Activated gamma-delta T cell treated with anti-CD3 and anti-CD28 coated beads, Interleukin-2, amount 50 U/mL, for 16 hours (primary cell): ENCODE measurements at places on chromosomes 4 and X.

DNA sequence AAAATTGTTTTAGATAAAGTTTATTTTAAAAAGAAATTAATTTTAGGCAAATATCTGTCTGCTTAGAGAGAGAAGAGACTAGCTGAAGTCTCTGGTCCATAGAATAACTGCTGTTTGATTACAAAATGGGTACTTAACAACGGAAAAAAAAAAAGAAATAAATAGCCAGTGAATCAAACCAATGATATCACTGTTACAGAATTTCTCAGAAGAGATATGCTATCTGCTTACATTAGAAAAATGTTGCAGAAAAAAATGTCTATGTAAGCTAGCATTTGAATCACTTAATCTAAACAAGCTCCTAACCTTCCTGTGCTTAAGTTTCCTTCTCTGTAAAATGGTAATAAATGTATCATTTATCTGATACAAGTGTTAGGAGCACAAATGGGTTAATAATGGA is 189.9 kb downstream of the IL15 start:
- no peak for DNase-seq

DNA sequence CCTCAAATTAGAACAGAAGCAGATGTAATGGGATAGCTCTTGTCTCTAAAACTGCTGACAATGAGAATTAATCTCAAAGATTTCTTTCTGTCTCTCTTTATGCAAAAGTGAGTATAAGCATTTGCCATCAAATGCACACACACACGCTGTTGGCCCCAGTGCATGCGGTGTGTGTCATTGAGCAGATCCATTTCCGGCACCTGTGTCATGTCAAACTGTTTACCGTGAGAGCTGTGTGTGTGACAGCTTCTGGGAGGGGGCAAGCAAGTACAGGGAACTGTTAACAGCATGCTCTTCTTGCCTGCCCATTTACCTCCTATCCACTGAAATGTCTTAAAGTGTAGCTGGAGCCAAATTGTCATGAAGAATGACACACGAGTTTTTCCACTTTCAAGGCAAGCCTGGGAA is 297.9 kb upstream of the FAT4 start:
- no peak for DNase-seq

DNA sequence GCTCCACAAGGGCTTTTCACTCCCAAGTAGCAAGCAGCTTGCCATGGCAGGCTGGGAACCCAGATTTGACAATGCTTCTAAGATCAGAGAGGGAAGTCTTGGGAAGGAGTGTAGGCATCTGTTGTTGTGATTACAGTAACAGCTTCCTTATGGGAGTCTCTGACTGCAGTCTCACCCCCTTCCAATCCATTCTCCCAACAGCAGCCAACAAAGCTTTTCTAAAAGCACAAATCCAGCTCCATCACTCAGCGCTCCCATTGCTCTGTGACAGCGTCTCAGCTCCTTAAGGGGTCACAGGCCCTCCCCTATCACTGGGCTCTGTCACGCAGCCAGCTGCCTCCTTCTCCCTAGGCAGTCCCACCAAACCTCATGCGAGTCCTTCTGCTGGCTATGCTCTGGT is 7.1 kb downstream of the IGFBP7 start:
- DNase-seq: no peak

DNA sequence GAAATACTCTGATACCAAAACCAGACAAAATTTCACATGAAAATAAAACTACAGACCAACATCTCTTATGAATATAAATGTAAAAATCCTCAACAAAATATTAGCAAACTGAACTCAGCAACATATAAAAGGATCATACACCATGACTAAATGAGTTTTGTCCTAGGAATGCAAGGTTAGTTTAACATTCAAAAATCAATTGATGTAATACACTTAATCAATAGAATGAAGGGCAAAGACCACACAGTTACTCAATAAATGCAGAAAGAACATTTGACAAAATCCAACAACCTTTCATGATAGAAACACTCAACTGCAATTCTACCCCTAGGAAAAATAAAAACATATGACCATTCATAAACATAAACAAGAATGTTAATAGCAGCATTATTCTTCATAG is 50.2 kb upstream of the DCTD start:
- no peak for DNase-seq

DNA sequence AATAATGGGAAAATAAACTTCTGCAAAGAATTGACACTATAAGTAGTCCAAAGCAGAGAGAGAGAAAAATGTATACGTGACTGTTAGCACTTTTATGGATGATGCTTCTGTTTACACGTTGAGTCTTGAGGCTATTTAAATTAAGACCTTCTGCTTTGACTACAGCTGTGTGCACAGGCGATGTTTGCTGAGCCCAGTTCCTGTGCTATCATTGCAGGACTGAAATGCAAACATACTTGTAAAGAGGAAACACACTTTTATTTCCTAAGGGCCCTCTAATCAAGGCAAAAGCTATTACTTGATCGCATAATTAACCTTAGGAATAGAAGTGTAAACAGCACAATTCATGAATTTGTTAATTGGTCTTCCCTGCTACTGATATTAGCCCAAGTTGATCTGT is 226.9 kb downstream of the FBXW7 start:
- no peak for DNase-seq

GRCh38 chrX:7286168-7286837 is 138.3 kb upstream of the PUDP start:
- no peak for DNase-seq

GRCh38 chrX:105745863-105746262 is 76.5 kb upstream of the NRK start:
- no peak for DNase-seq

GRCh38 chrX:19721726-19722370 is 165.6 kb downstream of the SH3KBP1 start:
- DNase-seq: no peak

DNA sequence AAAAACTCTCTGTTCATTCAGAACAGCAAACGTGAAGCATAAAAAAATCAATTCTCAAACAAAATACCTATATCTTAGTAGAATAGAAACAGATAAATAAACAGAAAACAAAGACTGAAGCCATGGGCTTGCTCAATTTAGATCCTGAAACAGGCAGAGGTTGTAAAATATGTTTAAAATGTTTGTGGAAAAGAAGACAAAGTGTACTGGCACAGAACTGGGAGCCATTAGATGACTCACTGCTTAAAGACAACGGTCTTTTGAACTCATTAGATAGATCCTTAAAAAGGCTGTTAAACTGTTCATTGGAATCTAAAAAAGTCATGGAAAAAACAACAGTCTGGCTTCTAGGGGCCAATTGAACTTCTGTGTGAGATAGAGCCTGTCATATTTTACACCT is 247.0 kb upstream of the NDST4 start:
- no peak for DNase-seq

GRCh38 chr4:147587041-147587440 is 30.2 kb upstream of the TMEM184C start:
- DNase-seq: no peak

DNA sequence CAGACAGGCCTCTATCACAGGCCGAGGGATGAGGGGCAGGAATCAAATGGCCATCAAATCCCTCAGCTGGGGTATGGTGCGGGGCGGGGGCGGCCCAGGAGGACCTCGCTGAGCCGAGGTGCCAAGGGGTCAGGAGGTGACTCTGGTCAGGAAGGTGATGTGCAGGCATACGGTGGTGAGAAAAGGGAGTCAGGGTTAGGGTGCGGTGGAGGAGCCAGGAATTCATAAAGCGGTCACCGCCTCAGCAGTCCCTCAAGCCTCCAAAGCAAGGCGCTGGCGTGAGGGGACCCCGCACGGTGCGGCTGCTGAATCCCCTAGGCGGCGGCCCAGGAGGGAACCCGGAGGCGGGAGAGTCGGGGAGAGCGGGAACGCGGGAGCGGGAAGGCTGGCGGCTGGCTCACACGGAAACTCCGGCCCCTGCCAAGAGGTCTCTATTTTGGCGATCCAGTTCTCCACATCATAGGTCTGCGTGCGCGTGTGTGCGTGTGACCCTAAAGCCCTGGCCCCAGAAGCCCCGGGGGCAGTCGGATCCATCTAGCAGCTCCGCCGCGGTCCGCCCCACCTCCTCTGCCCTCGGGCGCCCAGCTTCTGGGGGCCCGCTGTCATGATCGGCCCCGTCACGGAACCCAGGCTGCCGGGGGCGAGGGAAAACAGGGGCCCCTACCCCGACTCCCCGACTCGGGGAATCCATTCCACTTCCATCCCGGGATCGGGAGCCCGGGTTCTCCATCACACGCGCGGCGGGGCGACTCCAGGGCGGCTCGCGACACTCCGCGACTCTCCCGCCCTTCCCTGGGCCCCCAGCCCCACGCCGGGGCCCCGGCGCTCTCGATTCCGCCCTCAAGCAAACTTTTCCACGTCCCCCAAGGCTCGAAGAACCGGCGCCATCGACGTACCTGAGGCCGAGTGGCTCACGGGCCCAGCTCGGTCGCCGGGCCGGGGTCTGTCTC is 593 bp downstream of the ELF4 start:
- no peak for DNase-seq

GRCh38 chr4:150072906-150073714 is 5.1 kb upstream of the DCLK2 start:
- DNase-seq: no peak

DNA sequence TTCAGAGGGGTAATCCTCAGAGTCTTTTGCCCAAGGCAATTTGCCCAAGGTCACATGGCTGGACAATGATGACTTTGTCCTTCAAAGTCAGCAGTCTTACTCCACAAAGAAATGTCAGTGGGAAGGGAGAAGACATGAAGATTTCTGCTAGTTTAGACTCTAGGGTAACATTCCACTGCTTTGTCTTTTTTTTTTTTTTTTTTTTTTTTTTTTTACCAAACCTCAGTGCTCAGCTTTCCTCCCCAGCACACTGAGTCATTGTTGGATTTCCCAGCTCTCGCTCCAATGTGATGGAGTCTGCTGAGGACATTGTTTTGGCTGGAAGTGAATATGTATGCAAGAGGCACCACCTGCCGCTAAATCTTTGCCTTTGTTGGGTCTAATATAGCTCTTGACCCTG is 7.2 kb upstream of the C1QTNF7 start:
- no peak for DNase-seq

DNA sequence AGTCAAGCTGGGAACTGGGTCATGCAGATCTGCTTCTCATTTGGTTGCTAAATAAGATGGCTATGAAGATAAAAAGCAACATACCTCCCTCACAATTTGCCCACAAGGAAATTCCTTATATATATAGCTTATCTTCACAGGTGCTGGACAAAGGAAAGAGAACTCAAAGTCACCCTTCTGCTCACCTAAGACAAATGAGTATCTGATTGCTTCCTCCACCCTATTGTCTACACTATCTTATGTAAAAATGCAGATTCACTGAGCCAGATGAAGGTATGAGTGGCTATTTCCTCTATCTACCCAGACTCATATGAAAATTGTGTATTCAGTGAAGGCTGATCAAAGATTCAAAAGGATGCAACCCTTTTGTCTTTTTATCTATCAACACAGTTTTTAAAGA is 50.8 kb downstream of the CHM start:
- no peak for DNase-seq

DNA sequence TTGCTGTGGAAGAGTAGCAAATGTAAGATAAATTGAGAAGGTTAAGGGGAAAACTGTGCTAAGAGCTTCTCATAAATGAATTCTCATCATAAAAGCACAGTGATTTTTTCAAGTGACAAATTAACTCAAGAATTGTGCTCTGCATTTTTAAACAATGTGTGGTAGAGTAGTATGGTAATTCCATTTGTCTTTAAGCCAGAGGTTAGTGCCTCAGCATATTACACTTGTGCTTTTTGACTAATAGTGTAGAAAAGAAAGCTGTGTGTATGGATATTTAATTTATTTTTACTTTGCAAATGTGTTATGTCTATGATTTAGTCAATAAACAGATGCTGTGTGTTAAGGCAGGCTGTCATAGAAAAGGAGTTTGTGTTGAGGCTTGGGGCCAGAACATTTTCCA is 61.0 kb downstream of the FHIP1A start:
- no peak for DNase-seq
